ENCODE measurements at places on chromosomes 7 and 10. TPM values are rescaled to one million over a fixed set of nuclear protein-coding genes. Genes with fewer than 3 reads are reported as not detected.
A peak's percentile ranks its signal among the peaks of the same experiment; 100 is the strongest.

STEAP2 gene
- total RNA-seq = 28.4 TPM

DNA sequence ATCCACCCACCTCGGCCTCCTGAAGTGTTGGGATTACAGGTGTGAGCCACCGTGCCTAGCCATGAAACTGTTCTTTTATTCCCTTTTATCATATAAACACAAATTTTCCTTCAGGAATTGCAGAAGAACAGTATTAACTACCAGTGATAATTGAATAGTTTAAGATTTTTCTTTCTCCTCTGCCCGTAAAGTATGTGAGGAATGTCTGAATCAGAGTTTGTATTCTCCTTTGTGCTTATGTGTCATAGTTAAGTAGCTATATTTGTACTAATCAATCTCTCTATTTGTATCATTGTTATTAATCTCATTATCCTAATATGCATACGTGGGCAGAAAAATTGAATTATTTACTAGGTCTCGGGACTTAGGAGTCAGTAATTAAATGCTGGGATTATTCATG is 83.6 kb downstream of the ZNF277 start:
- peak; percentile 35 for DNase-seq

GRCh38 chr7:83072576-83073517 is 89.8 kb downstream of the PCLO start:
- DNase-seq = no peak

DNA sequence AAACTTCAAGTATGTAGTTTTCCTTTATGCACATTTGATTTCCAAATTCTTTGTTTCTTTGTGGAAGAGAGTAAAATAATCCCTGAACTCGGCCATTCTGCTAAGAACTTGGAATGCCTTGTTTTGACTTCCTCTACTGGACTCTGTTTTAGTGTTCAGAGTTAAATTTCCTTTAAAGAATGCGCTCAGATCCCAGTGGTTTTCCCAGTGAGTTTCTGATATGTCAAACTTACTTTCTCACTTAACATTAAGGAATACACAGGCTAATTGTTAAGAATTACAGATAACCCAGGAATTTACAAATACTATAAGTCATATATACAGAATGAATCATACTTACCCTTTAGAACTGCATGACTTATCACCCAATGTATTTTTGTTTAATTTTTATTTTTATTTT is 1067.6 kb upstream of the CELF2 start:
- DNase-seq = no peak
